ENCODE measurements at places on chromosomes 2 and 18. TPM values are rescaled to one million over a fixed set of nuclear protein-coding genes. Genes with fewer than 3 reads are reported as not detected.

GRCh38 chr2:221112744-221113143 lies 459.4 kb downstream of the EPHA4 start:
- no peak for ATAC-seq

GRCh38 chr2:174780191-174780840 lies 16.0 kb upstream of the CHRNA1 start:
- ATAC-seq = no peak

OSBPL6 gene
- 1.0 TPM for total RNA-seq

XDH gene
- total RNA-seq = 1.4 TPM

ACVR1C gene
- 2.8 TPM for total RNA-seq

ARHGEF4 gene
- not detected for total RNA-seq

GRCh38 chr2:208671284-208671683 lies 264.7 kb downstream of the PTH2R start:
- ATAC-seq = no peak

DNA sequence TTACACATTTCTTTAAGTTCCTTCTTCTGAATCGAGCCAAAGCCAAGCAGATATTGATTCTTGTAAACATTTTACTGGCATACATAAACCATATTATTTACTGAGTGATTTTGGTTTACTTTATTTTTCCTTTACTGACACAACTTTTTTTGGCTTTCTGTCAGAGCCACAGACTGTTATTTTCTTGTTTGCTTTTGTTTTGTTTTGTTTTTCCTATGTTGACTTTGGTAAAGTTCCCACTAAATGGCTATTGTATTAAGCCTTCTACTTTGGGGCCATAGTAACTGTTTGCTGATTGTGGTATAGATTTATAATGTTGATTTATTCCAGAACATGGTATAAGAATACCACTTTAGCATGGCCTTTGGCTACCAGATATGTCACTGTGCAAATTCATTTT lies 419.4 kb downstream of the DCDC2C start:
- ATAC-seq = no peak

GRCh38 chr2:74835831-74836674 lies 2.1 kb downstream of the HK2 start:
- no peak for ATAC-seq

DNA sequence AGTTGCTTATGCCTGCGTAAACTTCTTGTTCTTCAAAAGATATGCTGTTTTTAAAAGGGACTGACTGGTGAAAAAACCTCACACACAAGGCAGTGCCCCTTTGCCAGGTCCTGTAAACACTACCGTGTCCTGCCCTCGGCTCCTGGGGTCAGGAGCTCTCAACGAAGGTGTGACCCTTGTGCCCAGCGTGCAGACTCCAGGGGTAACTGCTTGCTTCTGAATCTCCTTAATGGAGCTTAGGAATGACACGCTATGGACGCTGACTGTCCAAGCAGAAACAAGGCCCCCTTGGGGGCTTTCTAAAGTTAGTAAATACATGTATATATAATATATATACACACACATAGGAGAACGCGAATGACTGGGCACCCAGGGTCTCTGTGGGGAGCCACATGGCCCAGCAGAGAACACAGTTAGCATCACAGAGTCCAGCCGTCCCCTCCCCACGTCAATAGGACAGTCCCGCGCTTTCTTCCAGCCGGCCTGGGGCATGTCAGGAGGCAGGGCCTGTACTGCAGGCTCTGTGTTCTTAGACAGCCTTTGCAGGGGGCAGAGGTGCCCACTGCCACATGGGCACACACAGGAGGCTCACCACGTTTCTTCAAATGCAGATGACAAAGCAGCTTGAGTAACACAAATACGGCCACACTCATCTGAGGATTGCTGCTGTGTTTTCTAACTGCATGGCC lies 96.1 kb downstream of the HDAC4 start:
- ATAC-seq = no peak

All from activated T-helper 17 cell treated with anti-CD3 and anti-CD28 coated beads, Interleukin-2, amount 50 U/mL, for 72 hours (primary cell).